ENCODE measurements at places on chromosomes 11 and 22.

DNA sequence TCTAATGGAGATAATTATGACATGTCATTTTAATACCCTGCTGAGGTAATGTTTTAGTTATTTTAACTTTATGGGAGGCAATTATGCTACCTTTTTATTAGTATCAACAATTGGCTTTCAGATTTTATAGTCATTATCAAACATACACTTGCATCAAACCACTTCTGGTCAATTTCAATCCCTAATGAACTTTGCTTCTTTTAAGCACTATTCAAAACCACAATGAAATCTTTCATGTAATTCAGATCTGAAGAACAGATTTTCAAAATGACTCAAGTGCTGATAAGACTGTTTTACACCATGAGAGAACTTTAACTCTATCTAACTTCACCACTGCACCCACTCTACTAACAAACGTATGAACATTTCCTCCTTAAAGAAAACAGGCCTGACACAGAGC lies 25.9 kb upstream of the CCDC34 start:
- DNase-seq, result no peak

DNA sequence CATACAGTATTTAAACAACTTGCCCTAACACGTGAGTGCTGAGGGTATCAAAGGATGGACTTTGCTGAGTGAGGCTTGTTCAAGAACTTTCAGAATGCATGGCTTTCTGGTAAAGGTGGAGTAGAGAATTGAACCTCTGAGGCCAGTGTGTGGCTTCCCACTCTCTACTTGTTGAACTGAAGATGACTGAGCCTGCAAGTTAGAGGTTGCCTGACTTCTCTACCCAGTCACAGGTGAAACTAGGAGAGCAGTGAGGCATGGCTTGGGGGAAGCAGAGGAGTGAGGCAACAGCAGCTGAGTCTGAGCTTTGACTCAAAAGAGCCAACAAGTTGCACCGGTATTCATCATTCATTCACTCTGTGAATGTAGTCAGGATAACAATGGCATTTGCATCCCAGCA lies 256.4 kb upstream of the SESN3 start:
- no peak for DNase-seq

- no peak for DNase-seq
Measured at GRCh38 chr22:17198170-17199002, 20.8 kb downstream of the ADA2 start.

DNA sequence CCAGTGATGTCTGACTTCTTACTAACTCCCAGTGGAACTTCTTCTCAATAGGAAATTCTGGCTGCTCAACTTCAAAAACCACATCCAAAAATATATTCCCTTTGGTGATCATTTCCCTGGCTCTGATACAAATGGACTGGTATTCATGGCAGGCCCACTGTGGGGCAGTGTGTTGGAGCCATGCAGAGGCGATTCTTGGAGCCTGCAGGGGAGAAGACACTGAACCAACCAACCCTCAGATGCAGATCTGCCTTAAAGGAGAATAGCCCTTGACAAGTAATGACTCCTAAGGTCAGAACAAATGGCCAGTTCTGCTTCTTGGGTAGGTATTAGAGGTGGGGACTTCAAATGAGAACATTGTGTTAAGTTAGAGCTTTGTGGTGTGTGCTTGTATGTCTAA lies 12.2 kb downstream of the OR4D9 start:
- DNase-seq, result no peak

DNA sequence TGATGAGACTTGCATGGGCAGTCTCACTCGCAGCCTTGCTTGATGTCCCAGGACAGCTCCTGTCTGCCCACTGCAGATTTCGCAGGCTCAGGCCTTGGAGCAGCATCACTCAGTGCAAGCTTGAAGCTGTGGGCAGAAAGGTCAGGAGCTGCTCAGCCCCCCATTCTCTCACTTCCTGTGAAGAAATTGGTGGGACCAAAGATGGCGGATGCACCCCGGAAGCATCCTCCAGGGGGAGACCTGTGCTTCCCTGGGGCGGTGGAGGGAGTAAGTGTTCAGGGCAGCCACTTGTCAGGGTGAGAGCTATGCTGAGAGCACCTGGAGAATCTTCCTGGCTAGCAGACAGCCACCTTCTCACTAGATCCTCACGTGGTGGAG lies 11.3 kb downstream of the PLAAT2 start:
- DNase-seq, result no peak
